ENCODE measurements at places on chromosomes 16 and 17.

- DNase-seq, result no peak
These were observed 13.5 kb downstream of the COX6A2 start for GRCh38 chr16:31414706-31415105.

GRCh38 chr17:72334205-72334604 lies 213.4 kb downstream of the SOX9 start:
- DNase-seq, result peak; percentile 65

DNA sequence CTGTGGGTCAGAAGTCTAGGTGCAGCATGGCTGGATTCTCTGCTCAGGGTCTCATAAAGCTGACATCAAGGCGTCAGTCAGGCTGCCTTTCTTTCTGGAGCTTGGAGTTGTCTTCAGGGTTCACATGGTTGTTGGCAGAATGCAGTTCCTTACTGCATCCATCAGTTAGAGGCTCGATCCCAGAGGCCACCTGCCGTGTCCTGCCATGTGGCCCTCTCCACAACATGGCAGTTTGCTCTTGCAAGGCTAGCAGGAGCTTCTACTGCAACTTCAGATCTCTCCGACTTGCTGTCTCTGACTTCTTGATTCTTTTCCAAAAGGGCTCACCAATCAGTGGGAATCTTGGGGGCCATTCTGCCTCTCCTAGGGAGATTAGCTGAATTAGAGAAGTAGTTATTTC lies 11.9 kb downstream of the PITPNC1 start:
- DNase-seq, result no peak

GRCh38 chr17:61159221-61159814 lies 240.3 kb upstream of the TBX2 start:
- peak; percentile 41 for DNase-seq

DNA sequence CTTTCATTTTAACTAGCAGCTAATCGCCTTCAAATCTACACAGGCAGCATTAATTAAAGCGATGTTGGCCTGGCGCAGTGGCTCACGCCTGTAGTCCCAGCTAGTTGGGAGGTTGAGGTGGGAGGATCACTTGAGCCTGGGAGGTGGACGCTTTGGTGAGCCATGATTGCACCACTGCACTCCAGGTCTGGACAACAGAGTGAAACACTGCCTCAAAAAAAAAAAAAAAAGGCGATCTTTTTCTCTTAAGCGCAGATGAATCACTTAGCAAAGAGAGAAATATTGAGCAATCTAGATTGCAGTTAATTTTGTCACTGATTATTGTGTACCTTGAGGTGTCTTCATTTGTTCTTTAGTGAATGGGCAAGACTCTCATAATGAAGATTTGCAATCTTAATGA lies 12.4 kb downstream of the SNTB2 start:
- DNase-seq, result peak; percentile 83

GRCh38 chr16:31301708-31302400 lies 42.1 kb downstream of the ITGAM start:
- DNase-seq, result peak; percentile 40

DNA sequence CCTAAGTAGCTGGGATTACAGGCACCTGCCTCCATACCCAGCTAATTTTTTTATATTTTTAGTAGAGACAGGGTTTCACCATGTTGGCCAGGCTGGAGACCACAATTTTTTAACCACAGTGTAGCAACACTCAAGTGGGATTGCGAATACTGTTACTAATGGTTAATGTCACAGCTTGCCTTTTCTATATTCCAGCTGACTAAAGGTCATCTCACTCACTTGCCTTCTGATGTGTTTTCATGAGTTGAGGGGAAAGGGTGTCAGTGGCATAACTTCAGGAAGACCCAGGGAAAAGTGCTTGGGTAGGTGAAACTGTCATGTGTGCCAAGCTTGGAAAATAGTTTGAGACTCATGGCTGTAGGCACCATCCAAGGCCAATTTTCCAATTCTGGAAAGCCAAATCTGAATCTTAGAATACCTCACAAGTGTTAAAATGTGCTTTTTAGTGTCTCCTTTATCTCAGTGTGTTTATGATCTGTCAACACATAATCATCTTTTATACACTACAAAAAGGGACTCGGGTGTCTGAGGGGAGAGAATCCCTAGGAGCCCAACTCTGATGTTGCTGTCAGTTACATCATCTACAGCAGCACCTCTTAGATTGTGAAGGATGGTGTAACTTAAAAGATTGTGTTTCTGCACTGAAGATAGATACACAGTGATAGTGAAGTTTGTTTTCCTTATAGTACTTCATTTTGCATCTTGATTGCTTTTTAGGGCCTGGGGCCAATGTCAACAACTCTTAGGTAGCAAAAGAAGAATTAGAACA lies 27.1 kb downstream of the OGFOD1 start:
- peak; percentile 34 for DNase-seq

- DNase-seq, result no peak
These were observed 50.5 kb downstream of the EPN2 start for GRCh38 chr17:19287651-19288050.

DNA sequence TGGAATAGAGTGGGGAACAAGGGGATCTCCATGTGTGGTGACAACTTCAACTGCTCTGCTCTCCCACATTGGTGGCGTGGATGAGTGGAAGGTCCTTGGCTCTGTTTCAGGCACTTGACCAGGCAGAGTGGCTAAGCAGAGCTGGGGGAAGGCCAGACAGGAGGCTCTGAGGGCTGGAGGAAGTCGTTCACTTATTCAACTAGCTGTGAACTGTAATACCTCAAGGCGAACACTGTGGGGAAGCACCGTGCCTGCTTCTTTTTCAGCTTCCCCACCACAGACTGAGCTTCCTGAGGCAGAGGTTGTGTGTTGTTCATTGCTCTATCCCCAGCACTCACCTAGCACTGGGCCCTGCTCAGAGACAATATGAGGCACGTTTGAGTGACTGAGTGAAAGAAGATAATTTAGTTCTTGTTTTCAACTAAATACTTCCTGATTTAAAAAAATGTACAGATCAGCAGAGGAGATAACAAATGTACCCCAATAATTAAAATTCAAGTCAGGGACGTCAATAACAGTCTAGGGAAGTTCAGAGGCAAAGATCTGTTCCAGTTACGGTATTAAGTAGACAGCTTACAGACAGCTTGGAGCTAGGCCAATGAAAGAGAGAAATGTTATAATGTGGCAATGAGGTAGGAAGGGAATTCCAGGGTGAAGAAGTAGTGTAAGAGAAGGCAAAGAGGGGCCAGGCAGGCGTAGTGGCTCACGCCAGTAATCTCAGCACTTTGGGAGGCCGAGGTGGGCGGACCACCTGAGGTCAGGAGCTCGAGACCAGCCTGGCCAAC lies 34.7 kb downstream of the MYO18A start:
- peak; percentile 93 for DNase-seq

- DNase-seq, result no peak
These were observed 1.5 kb downstream of the MFSD6L start for GRCh38 chr17:8797621-8798175.

- peak; percentile 44 for DNase-seq
These were observed 258.1 kb upstream of the SALL1 start for GRCh38 chr16:51409001-51409675.

- peak; percentile 98 for DNase-seq
These were observed 29.9 kb downstream of the MIS12 start for GRCh38 chr17:5516060-5516792.

DNA sequence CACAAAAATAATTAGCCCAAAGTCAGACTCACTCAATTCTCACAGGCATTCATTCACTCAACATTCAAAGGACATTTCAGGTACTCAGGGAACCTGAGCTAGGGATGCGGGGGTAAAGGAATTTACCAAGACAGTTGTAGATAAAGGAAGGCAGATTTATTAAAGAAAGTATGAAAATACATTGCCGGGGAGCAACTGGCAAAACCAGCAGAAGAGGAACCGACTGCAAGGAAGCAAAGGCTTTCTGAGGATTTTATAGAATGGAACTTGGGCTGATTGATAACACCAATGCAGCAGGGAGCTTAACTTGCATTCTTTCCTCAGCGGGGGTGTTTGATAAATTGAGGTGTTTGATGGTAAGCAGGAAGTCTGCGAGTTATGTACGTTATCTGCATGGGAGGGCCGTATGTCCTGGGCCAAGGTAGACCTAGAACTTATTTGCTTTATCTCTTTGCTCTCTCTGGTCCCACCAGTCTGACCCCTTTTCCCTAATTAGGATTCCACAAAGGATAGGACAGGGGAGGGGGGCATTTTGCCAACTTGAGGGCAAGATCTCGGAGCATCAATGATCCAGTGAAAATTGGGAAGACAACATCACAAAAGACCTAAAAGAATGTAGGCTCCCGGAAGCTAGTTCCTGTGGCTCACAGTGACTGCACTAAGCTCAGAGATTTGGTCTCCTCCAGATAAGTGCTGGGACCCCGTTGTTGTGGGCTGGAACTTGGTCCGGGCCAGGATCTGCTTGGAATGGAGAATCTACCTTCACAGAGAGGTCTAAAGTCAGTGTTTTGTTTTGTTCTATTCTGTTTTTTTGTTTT lies 5.8 kb upstream of the MT3 start:
- DNase-seq, result no peak

DNA sequence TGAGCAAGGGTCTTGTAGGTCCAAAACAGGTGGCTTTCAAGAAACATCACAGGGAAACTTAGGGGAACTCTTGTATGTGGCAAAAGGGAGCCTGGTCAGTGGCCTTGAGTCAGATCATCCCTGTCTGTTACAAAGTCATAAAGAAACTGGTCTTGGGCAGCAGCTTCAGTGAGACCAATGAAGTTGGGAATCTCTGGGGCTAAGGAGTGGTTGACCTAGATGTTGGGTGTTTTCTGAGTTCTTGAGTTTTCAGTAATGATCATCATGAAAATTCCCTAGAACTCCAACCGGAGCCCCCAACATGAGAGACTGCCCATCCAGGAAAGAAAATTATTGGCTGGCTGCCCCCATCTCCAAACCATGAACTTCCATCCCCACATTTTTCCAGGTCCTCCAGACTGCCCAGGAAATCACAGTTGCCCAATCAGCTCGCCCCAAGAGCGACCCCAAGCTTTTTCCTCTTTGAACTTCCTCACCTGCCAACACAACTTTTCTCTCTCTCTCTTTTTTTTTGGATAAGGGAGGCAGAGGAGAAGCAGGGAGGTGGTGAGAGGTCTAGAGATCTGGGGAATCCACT lies 3.9 kb downstream of the CCR7 start:
- no peak for DNase-seq

- no peak for DNase-seq
These were observed 14.3 kb downstream of the CCDC40 start for GRCh38 chr17:80050706-80051105.

GRCh38 chr16:2008631-2009163 lies 924 bp downstream of the ZNF598 start:
- DNase-seq, result peak; percentile 57

DNA sequence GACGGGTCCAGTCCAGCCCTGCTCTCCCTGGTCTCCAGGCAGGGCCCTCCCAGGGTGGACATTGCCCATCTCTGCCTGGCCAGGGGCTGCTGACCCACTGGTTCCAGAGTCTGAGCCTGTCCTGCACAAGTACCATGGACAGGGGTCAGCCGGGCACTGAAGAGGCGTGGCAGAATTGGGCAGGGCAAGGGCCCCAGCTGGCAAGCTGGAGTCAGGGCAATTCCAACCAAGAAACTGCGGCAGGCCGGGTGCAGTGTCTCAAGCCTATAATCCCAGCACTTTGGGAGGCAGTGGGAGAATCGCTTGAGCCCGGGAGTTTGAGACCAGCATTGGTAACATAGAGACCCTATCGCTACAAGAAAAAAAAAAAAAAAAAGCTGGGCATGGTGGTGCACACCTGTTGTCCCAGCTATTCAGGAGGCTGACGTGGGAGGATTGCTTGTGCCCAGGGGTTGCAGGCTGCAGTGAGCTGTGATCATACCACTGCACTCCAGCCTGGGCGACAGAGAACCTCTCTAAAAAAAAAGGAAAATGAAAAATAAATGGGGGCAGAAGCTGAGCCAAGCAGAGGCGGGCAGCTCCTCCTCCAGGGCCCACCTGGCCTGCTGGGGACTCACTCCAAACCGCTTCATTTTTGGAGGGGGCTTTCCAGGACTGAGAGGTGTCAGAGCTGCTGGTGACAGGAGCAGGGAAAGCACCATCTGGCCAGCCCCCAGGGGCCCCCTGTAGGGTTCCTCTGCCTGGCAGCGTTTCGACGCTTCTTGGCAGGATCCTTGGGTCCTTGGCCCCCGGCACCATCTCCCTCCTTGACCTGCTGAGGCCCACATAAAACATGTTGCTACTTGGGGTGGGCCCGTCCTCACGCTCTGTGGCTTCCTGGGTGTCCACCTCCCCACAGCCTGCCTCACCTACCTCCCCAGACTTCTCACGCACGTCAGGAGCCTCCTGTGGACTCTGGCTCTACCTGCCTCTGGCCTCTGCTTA lies 2.9 kb upstream of the MAFG start:
- no peak for DNase-seq

GRCh38 chr16:62644030-62644812 lies 608.0 kb upstream of the CDH8 start:
- DNase-seq, result no peak

- DNase-seq, result no peak
These were observed 91.4 kb upstream of the FA2H start for GRCh38 chr16:74865922-74866598.

DNA sequence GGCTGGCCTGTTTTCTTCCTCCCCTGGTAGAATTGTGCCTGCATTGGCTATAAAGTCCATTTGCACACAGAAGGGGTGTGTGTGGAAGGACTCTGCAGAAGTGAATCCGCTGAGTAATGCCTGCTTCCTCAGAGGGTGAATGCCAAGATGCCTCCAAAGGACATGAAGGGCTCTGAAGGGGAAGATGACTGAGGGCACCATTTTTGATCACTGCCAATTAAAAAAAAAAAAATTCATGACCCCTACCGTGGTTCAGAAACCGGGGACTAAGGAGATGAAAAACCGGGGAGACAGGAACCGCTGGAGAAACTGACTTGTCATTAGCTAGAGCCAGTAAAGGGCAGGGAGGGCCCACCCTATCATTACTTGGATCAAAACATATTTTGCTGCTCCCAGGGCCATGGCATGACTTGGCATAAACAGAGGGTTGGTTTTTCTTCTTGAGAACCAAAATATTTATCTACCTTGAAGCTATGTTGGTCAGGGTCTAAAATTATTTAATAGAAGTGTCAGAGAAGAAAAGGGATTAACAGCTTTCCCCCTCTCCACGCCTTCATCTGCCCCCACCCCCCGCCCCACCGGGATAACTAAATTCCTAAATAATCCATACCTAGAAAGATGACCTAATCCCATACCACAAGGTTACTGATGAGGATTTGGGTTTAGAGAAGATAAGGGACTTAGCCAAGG lies 3.6 kb upstream of the USP7 start:
- no peak for DNase-seq

- peak; percentile 11 for DNase-seq
These were observed 84.7 kb downstream of the PLCG2 start for GRCh38 chr16:81863630-81864352.

GRCh38 chr17:75238684-75239191 lies 22.7 kb downstream of the GGA3 start:
- peak; percentile 85 for DNase-seq

GRCh38 chr17:3002538-3003295 lies 60.7 kb downstream of the OR1D5 start:
- no peak for DNase-seq

DNA sequence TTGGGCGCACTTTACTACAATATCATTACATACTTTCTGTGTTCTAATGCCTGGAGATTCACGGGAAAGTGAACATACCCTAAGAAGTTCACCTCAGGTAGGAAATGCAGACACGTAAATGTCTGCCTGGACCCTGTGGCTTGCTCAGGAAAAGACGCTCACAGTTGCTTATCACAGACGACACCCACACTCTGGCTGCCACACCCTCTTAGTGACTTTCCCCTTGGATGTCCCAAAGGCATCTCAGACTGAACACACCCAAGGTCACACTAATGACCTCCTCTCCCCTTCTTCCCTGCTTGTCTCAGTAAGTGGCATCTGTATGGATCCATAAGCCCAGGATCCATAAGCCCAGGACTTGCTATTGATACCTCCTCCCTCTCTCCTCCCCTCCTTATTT lies 32.6 kb downstream of the CDRT15 start:
- DNase-seq, result no peak

GRCh38 chr17:493666-494065 lies 141.1 kb upstream of the RPH3AL start:
- DNase-seq, result no peak
